ENCODE measurements at places on chromosomes 12 and 14. TPM values are rescaled to one million over a fixed set of nuclear protein-coding genes. Genes with fewer than 3 reads are reported as not detected.

The GPR135 gene
- 3.2 TPM for total RNA-seq

The KCNA5 gene
- 3.2 TPM for total RNA-seq

The FAM90A1 gene
- total RNA-seq, result not detected

The GUCY2C gene
- not detected for total RNA-seq

DNA sequence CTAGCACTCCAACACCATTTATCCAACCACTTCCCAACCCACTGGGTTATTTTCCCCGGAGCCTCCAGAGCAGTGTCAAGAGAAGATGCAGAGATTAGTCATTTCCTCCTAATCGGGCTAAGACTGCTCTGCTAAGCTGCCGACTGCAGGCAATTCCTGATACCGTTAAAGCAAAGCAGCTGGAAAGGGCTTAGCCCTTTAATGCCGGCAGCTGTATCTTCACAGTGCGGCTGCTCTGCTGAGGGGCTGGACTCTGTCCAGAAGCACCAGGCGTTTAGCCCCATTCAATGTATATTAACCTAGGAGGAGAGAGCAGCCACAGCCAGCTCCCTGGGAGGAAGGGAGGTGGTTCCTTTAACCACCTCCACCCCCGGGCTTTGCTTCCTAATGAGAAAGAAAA, 11.1 kb downstream of the AQP6 start:
- no peak for DNase-seq

GRCh38 chr14:61326847-61327246, 5.5 kb downstream of the PRKCH start:
- DNase-seq, result peak; percentile 84

DNA sequence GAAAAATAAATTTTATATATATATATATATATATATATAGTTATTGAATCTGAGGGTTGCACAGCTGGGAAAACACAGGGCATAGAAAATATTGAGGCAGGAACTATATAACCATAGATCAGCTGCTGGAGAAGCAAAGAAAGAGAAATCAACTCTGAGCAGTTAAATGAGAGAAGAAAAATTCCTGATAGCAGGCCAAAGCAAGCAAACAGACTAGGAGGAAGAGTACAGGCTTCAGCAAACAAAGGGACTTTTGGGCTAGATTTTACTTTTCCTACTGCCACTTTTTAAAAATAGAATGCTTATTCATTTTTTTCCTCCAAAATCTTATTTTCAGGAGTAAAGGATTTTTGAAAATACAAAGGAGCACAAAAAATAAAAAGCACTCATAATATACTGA, 216.0 kb upstream of the PRKD1 start:
- no peak for DNase-seq

- peak; percentile 61 for DNase-seq
Measured at GRCh38 chr14:98959958-98960616, 311.9 kb downstream of the BCL11B start.
